Stimulated activated CD4-positive, alpha-beta T cell treated with anti-CD3 and anti-CD28 coated beads, Interleukin-15, amount 100 ng/mL, for 24 hours (primary cell): ENCODE measurements at places on chromosomes 3 and 15.
A peak's percentile ranks its signal among the peaks of the same experiment; 100 is the strongest.

DNA sequence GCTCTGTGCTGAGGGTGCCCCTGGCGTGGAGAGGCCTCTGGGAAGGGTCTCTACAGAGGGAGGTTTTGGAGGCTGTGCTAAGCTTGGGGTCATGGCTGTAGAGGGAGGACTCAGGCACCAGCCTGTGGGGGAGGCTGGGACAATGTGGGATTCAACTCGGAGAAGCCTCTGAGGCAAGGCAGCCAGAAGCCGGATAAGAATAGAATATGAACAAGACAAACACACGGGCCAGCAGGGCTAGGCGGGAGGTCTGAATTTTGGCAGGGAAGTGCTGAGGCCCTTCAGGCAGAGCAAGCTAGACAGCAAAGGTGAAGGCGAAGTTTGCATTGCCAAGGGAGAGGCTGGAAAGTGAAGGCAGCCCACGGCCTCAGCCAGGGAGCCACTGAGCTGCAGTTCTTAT, 612.1 kb upstream of the NR2F2 start:
- no peak for DNase-seq

- DNase-seq: no peak
Observed at GRCh38 chr15:73387507-73388255, 18.9 kb upstream of the HCN4 start.

DNA sequence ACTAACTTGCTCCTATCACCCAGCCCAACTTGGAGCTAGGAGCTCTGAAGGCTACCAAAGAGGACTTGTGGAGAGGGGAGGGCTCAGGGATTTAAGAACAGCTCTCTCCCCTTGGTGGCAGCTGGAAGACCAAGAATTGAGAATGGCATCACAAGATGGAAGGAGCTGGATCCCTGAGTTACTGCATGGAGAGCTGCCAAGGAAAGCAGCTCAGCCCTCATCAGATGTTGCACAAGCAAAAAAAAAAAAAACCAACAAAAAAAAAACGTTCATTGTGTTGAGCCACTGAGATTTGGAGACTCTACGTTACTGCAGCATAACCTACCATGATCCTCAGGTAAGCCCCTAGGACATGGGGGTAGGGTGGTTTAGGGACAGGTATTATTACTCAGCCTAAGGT, 41.0 kb downstream of the ITGB5 start:
- DNase-seq: no peak

GRCh38 chr15:89857673-89858072, 36.1 kb downstream of the AP3S2 start:
- DNase-seq: no peak

GRCh38 chr3:187207624-187208023, 10.3 kb downstream of the RTP1 start:
- no peak for DNase-seq

DNA sequence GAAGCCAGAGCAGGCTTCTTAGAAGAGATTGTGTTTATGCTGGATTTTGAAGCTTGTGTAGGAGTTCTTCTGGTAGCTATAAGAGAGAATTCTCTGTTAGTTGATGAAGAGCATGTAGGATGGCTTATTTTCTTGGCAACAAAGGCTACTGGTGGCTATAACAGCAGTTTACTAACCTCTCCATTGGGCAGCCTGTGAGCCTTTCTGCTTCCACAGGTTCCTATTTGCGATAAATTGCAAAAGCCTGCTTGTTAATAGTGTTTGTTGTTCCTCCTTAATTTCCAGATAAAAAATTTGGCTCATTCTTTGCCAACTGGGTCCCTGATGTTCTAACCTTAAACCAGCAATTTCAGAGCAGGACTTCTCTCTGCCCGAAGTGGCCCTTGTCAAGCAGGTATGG, 290.6 kb upstream of the TRIM42 start:
- no peak for DNase-seq

DNA sequence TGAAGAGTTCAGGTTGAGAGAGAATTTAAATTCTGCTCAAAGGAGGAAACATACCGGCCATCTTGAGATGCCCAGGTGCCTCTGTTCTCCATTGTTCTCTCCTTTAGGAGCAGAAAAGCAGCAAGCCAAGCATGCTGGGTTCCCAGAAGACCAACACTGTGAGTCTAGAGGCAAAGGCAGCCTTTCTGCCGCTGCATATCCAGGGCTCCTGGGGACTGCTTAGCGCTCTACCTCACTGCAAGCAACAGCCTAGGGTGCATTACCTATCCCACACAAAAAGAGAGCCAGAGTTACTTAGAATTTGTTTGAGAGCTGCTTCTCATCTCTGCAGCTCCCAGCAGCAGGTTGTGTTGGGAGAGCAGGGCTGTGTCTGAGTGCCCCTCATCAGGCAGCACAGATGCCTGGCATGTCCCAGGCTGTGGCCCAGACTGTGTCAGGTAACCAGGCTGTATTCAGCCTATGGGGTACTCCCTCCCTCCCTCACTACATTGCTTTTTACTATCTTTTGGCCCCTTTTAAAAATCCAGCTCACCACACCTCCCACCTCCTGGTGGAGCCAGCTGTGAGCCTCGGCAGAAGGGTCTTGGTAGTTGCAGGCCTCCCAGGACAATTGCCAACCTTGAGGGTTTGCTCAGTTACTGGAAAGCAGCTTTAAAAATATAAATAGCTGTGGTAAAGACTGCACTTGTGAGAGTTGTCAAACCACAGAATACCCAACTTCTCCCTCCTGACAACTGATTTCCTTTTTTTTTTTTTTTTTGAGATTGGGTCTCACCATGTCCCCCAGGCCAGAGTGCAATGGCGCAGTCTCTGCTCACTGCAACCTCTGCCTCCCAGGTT, 30.2 kb downstream of the BCL2L10 start:
- no peak for DNase-seq

GRCh38 chr15:23497710-23498111, 50.7 kb upstream of the GOLGA6L2 start:
- DNase-seq: peak; percentile 13

DNA sequence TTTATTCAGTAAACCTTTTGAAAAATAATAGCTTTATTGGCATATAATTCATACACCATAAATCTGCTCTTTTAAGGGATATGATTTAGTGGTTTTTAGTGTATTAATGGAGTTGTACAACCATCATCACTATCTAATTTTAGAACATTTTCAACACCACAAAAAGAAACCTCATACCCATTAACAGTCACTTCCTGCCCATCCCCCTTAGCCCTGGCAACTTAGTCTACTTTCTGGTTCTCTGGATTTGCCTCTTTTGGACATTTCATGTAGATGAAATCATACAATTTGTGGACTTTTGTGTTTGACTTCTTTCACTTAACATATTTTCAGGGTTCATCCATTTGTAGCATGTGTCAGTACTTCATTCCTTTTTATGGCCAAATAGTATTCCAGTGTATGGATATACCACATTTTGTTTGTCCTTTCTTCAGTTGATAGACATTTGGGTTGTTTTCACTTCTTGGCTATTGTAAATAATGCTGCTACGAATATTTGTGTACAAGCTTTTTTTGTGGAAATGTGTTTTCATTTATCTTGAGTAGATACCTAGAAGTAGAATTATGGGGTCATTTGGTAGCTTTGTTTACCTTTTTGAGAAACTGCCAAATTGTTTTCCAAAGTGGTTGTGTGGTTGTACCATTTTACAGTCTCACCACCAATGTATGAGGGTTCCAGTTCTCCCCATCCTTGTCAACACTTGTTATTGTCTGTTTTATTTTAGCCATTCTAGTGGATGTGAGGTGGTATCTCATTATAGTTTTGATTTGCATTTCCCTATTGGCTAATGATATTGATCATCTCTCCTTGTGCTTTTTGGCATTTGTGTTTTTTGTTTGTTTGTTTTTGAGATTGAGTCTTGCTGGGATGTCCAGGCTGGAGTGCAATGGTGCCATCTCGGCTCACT, 45.8 kb downstream of the SMAD3 start:
- no peak for DNase-seq

DNA sequence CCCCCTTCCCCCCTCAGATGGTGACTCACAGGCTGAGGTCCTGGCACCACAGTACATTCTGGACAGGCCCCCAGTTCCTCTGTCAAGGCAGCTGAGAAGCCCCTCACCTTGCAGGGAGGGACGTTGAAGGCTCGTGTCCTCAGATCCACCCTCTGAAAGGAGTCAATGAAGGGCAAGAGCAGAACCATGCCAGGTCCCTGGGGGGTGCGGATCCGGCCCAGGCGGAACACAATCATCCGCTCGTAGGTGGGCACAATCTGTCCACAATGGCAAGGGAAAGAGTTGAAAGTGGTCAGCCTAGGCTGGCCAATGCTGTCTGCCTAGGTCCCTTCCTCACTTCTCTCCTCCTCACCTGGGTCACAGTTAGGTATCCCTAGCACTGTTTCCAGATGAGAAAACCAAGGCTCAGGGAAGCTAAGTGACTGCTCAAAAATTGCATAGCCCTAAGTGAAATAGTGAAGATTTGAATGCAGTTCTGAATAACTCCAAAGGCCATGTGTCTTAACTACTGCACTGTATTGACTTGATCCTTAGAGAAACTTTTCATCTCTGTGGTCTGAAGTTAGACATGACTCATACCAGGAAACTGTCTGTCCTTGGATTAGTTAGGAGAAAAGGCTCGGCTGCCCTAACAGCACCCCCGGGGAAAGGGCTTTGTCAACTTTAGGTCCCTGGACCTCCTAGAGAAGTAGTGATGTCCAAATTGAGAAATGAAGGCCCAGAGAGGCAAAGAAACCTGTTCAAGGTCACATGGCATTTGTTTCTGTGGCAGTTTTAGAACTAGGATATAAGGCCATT, 2.9 kb downstream of the STOML1 start:
- no peak for DNase-seq

- no peak for DNase-seq
Observed at GRCh38 chr3:38067508-38068233, 28.7 kb downstream of the DLEC1 start.

DNA sequence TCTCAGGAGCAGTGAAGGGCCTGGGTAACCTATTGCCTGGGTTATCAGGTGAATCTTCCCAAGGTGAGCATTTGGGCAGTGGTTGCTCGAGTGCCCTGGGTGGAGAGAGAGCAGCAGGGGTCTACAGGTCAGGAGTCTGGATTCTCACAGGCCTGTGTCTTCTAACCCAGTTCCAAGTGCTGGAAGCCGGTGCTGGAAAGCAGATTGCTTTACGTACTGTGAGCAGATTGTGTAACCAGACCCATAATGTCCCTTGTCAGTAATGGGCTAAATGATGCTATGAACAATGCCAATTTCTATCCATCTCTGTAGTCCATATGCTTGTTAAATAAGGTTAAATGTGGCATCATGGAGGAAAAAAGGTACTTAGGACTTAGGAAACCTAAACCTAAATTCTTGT, 106.5 kb downstream of the TPRG1 start:
- no peak for DNase-seq

- no peak for DNase-seq
Observed at GRCh38 chr3:131036986-131037385, 10.3 kb downstream of the NEK11 start.

DNA sequence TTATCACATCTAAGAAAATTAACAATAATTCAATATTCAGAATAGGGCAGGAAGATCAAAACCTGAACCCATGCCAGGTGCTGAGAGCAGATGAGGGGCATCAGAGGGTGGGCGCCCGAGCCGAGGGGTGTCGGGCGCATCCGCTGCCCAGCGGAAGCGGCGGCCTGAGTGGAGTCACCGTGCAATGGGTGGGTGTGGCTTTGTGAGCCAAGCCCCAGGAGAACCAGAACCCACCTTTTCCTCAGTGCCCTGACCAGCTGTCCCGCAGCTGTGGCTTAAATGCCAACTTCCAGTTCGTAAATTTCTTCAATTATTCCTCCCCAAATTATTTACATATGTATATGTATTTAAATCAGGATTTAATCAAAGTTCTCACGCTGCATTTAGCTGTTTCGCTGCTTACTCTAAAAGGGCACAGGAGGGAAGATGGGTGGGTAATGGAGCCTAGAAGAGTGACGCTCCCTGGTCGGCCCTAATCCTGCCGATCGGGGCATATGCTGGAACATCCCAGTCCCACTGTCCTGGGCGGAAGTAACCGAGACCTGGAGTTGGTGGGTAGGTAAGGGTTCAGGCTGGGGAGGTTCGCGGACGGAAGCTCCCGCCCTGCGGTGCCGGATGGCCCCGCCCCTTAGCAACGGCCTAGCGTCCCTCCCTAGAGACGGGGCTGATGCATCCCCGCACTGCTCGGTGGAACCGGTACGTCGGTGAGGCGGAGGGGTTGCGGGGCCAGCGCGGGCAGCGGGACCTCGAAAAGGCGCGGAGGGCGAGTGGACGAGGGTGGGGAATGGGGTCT, 1.3 kb downstream of the DNAH1 start:
- peak; percentile 79 for DNase-seq
